Stimulated activated CD4-positive, alpha-beta T cell treated with anti-CD3 and anti-CD28 coated beads, Interleukin-15, amount 100 ng/mL, for 48 hours (primary cell): ENCODE measurements at places on chromosomes 4 and X.

GRCh38 chrX:42602566-42602965, 175.4 kb downstream of the PPP1R2C start:
- DNase-seq = no peak

DNA sequence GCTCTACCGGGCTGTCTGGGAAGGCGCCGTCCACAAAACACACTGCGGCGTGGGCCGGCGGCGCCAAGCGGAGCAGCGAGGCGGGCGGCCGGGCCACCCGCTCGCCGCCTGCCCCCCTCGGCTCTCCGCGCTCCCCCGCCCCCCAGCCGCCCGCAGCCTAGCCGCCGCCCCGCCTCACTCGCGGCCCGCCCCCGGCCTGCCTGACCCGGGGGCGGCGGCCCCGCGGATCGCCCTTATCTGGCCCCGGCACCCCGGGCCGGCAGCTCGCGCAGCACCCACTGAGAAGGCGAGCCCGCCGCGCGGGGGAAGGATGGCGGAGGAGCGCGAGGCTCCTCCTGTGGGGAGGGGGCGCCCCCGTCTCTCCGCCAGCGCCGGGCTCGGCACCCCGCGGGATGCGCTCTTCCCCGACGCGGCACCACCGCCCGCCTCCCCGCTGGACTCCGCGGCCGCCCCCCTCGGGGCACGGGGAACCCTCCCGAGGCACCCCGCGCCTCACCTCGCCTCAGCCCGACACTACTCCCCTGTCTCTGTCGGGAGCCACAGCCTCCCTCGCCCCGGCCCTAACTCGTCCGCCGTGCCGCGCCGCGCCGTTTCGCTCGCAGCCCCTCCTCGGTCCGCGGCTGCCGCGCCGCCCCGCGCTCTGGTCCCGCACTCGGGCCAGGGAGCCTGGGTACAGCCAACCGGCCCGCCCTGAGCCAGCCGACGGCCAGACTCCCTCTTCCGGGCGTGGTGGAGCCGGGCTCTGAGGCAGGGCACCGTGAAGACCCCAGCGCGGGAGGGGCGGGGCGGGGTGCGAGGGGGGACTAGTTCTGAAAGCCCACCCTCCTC, 566 bp downstream of the ATP11C start:
- peak; percentile 3 for DNase-seq

DNA sequence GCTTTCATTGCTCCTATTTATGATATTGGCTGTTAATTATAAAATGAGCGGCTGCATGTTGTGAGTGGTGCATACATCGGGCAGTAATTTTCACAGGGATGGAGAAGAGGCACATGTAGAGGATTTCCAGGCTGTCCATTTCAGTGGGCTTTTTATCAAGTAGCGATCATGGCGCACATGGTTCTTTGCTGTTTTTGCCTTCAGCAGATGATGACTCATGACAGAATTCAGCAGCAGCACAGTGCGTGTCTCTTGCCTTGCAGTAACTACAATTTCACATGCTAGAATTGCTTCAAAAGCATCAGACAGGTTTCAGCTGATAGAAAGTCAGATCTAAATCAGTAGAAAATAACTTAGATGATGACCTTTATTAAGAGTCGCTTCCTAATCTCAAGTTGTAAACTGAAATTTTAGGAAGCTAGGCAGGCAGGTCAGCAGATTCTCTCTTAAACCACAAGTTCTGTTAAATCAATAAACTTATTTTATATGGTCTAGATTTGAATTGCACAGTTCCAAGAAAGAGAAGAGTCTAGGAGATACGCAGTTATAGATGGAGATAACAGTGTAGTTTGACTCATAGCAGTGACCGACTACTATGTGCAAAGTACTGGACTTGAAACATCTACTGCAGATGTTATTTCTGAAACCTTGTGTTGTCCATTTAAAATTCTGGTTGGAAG, 35.8 kb downstream of the LRP2BP start:
- no peak for DNase-seq

DNA sequence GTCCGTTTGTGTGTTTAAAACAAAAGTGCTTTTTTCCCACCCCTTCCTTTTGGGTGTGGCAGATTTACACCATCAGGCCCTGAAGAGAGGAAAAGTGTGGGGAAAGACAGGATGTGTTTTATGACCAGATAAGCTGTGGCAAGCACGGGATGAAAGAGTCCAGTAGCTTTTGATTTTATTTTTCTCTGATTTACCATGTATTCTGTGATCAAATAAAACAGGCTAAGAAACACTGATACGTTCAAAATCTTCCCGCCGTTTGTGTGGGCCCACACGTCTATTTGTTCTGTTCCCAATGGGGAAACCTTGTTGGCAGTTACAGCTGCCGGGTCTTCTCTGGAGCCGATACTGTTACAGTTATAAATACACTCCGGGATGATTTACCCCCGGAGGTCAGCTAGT, 10.8 kb downstream of the LRP2BP start:
- DNase-seq = no peak

DNA sequence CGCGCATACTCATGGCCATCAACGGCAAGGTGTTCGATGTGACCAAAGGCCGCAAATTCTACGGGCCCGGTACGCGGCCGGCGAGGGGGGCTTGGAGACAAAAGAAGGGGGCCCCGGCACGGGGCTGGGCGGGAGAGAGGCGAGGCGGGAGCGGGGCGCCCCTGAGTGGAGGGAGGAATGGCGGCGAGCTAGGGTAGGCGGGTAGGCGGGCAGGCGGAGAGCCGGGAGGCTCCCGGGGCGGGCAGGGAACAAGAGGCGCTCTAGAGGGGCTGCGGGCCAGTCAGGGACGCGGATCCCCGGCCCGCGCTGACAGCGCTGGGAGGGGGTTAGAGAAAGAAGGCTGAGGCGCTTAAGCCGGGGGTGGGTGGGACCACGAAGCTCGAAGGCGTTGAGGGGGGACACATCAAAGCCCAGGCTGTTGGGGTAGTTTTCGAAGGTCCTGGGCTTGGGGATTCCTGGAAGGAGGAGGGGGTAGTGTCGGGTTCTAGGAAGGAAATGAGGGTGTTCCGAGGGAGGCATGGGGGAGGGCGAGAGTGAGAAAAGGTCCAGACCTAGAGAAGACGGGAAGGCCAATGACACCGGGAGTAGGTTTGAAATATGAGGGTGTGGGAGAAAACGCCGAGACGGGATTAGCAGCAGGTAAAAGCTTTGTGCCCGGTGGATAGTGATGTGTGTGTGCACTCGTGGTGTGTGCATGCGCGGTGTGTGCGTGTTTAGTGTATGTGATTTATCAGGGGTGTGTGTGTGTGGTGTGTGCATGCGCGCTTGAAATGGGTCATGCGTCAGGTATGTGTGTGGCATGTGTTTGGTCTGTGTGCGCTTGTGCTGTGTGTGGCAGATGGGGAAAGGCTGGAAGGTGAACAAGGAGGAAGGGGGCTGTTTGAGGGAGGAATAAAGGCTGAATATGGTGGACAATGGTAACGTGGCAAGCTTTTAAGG, 807 bp downstream of the PGRMC1 start:
- DNase-seq = peak; percentile 6

GRCh38 chr4:137641544-137641943, 109.2 kb upstream of the PCDH18 start:
- no peak for DNase-seq

DNA sequence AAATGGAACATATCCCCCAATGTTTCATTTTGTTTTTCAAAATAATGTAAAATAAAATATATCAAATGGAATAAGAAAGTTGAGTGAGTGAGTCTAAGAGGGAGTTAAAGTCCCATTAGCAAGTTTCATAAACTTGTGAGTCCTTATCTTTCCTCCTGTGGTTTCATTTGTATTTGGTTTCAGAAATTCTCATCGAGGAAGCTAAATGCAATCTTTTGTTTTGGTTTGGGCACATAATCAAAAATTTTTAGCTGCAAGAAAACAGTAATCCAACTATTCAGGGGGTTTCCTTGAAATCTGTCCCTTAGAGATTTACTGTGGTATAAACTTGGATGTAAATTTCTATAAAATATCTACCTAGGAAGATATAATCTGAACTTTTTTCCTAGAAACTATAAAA, 124.2 kb downstream of the CAMK2D start:
- DNase-seq = no peak

DNA sequence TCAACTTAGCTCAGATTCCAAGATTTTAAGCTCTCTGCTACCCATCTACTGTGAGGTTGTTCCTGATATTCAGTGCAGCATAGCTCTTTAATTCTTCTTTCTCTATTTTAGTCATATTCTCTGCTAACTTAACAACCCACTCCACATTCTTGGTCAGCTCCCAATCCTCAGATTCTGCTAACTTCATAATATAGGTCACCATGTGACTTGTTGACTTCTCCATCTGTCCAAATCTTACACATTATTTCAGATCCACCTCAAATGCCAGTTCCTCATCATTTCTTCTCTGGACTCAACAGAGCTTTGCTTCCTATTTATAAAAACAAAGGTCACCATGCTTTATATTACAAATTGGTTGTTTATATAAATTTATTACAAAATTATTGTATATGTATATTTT, 29.3 kb upstream of the RXFP1 start:
- DNase-seq = no peak

DNA sequence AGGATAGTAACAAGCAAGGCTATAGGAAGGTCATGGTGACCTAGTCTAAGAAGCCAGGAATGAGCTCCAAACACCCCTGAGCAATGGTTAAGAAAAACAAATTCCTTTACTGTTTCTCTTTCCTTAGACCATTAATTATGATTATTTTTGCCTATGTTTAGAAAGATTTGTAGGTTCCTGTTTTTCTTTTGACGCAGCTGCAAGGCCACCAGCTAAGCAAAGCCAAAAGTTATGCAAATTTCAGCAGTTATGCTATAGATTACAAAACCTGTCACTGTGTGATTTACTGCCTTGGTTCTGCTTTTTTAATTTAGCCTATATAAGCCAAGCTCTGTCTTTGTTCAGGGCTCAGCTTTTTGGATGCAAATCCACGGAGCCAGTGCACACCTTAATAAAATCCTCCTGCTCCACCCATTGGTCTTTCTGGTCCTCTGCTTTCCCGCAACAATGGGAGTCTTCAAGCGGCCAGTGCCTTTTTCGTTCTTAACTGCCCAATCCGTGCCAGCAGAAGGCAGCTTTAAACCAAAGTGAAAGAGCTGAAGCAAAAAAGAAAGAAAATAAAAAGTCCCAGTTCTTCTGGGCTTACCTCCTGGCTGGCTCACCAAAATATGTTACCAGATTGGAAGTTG, 1.4 kb upstream of the CEP135 start:
- no peak for DNase-seq

DNA sequence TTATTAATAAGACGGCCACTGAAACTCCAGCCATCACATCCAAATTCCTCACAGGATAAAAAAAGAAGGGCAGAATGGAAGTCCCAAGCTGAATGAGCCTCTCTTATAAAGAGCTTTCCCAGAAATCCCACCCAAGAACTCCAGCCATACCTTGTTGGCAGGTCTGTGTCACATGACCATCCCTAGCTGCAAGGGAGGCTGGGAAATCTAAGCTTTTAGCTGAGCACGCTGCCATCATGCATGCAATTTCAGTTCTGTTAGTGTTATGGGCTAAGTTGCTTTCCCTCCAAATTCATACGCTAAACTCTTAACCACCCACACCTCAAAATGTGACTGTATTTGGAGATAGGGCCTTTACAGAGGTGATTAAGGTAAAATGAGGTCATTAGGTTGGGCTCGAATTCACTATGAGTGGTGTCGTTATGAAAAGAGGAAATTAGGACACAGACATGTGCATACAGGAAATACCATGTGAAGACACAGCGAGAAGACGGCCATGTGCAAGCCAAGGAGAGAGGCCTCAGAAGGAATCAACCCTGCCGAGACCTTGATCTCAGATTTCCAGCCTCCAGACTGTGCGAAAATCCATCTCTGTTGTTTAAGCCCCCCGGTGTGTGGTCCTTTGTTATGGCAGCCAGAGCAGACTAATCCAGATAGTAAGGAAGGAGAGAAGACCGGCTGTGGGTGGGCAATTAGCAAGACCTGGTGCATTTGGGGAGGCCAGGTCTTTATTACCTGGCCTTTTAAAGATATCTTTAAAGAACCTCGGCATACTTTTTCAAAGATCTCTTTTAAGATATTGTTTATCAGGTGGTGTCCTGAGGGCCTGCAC, 317.6 kb downstream of the BCOR start:
- DNase-seq = no peak
